ENCODE measurements at places on chromosomes 5 and 9. TPM values are rescaled to one million over a fixed set of nuclear protein-coding genes. Genes with fewer than 3 reads are reported as not detected.

The WDR31 gene
- total RNA-seq = 8.0 TPM

The SIL1 gene
- 81.9 TPM for total RNA-seq

The TTF1 gene
- total RNA-seq = 6.9 TPM

The LCN15 gene
- not detected for total RNA-seq

The CFAP90 gene
- total RNA-seq = 0.39 TPM

The ADRB2 gene
- 1.4 TPM for total RNA-seq

The HMGXB3 gene
- total RNA-seq = 31.5 TPM

The ARSB gene
- total RNA-seq = 9.8 TPM

The TLR4 gene
- total RNA-seq = 43.5 TPM

The CDKN2A gene
- total RNA-seq = 4.1 TPM

The SLC31A1 gene
- total RNA-seq = 32.3 TPM

The C5orf58 gene
- not detected for total RNA-seq

The NFIL3 gene
- total RNA-seq = 14.6 TPM

The SIT1 gene
- 1.5 TPM for total RNA-seq

The FOXI1 gene
- not detected for total RNA-seq

GRCh38 chr5:148455185-148455584, 71.4 kb downstream of the FBXO38 start:
- no peak for DNase-seq
- no peaks in the 10 kb centered on the region for H3K27me3 ChIP-seq
- no peaks in the 10 kb centered on the region for H3K4me1 ChIP-seq
- no peak overlapping the region for H3K27ac ChIP-seq

DNA sequence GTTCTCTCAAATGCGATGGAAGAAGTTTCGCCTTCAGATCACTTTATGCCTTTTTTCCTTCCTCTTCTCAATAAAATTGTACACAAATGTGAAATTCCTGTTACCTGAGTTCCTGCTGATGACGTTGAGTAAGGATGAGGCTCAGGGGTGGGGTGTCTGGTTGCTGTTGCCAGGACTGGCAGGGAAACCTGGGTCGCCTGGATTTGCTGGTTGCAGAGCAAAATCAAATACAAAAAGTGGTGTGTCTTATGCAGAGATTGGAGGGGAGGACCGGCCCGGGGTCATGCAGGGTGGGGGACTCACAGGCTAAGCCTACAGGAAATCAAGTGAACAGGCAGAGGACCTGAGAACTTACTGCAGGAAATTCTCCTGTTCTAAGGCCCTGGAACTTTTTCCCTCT, 39.2 kb downstream of the ANXA2R start:
- peaks cover 8% of the 10 kb centered on the region for H3K4me1 ChIP-seq
- peaks cover 7% of the 10 kb centered on the region for H3K27me3 ChIP-seq
- no peak for DNase-seq
- H3K27ac ChIP-seq = no peak overlapping the region
- no peak overlapping the region for H3K4me3 ChIP-seq

- H3K4me1 ChIP-seq = no peaks in the 10 kb centered on the region
- no peak overlapping the region for H3K4me3 ChIP-seq
- H3K27me3 ChIP-seq = no peaks in the 10 kb centered on the region
- DNase-seq = no peak
- no peaks in the 10 kb centered on the region for H3K36me3 ChIP-seq
- no peak overlapping the region for H3K27ac ChIP-seq
These were observed 526.4 kb downstream of the NR2F1-AS1 start for GRCh38 chr5:93054424-93055163.

DNA sequence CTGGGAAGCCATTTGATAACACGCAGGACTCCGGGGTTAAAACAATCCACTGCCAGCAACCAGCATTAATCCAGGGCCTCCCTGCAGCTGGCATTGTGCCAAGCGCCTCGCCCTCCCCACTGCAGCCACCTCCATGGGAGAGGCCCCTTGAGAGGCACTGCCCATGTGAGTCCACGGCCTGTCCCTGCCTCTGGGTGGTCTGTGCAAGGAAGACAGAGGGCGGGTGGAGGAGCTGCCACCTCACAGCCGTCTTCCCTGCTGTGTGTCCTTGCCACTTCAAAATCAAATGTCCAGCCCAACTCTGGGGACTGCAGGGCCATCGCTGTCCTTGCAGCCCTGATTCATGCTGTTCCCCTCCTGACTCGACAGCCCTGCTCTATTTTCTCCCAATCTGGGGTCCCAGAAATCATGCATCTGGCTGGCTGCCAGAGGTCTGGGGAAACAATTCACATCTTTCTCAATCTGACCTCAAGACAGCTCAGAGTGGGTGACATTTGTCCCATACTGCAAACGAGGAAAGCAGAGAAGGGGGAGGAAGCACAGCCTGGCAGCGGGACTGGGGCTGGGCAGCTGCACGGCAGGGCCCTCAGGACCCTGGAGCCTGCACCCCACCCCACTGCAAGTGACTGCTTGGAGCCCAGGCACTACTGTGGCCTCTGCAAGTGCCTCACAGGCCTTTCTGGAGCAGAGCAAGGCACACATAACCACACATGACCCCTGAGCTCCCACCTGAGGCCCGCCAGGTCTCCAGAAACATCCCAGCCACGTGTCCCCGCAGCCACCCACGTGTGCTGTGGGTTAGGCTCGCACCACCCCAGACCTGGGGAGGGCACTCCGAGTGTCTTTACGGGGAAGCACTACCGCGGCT, 15.7 kb downstream of the BRD3OS start:
- peak; percentile 47 for DNase-seq
- no peak overlapping the region for H3K4me3 ChIP-seq
- H3K27me3 ChIP-seq = no peaks in the 10 kb centered on the region
- H3K4me1 ChIP-seq = peaks cover 10% of the 10 kb centered on the region

DNA sequence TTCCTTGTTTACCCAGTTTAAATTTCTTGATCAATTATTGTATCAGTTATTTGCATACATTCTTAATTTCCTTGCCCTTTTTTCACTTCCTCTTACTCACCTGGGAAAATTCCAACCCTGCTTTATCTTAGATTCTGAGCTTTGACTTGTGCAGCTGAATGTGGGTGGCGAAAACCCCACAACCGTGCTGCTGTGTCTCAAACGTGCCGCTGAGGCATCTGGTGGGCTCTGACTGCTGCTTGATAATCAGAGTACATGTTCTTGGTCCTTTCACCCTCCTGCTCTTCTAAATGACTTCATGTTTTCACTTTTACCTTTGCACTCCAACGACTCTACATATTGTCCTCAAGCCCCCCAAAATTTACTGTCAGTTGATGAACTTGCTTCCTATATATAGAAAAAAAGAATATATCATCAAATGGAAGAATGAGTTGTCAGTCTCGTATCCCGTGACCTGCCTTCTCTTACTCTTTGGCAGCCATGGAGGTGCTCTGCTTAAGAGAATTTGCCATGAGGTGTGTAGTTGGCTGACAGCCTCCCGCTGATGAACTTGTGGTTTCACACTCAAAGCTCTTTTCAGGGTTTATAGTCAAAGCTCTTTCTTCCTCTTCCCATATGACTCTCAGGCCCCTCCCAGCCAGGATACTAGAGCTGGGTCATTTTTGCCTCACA, 14.0 kb upstream of the JAK2 start:
- H3K36me3 ChIP-seq = no peaks in the 10 kb centered on the region
- H3K27me3 ChIP-seq = no peaks in the 10 kb centered on the region
- H3K4me1 ChIP-seq = no peaks in the 10 kb centered on the region
- no peak overlapping the region for H3K27ac ChIP-seq
- no peak overlapping the region for H3K4me3 ChIP-seq
- no peak for DNase-seq

DNA sequence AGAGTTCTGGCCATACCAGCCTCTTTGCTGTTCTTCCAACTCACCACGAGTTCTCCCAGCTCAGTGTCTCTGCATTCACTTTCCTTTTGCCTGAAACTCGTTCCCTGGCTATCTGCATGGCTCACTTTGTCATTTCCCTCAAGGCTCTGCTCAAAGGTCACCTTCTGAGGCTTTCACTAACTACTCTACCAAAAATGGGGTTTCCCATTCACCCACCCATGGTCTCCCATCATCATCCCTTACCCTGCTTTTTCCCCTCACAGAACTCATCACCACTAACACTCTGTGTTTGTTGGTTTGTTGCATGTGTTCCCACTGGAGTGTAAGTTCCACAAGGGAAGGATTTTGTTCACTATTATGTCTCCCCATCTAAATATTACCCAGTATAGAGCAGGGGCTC, 16.6 kb downstream of the PLGRKT start:
- no peak overlapping the region for H3K4me3 ChIP-seq
- no peaks in the 10 kb centered on the region for H3K36me3 ChIP-seq
- H3K27ac ChIP-seq = no peak overlapping the region
- H3K27me3 ChIP-seq = no peaks in the 10 kb centered on the region

- H3K4me1 ChIP-seq = peaks cover 14% of the 10 kb centered on the region
- DNase-seq = no peak
- H3K27ac ChIP-seq = no peak overlapping the region
- H3K36me3 ChIP-seq = no peaks in the 10 kb centered on the region
- no peaks in the 10 kb centered on the region for H3K27me3 ChIP-seq
- H3K4me3 ChIP-seq = no peak overlapping the region
These were observed 160.3 kb downstream of the HSD17B3 start for GRCh38 chr9:96141666-96142065.

DNA sequence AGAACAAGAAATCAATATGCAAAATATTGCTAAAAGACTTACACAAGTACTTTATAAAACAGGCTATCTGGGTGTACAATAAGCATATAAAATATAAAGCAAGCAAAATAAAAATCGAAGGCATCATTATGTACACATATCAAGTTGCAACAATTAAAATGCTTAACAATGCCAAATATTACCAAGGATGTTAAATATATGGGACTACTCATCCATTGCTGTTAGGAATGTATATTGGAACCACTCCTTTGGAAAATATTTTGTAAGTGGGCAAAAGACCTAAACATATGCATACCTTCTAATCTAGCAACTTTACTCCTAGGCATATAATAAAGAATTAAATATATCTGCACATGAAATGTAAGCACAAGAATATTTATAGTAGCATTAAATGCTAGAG, 632.6 kb upstream of the COX7C start:
- H3K27ac ChIP-seq = no peak overlapping the region
- no peak for DNase-seq
- no peaks in the 10 kb centered on the region for H3K27me3 ChIP-seq
- H3K4me3 ChIP-seq = no peak overlapping the region

GRCh38 chr9:93589688-93590087, 13.3 kb downstream of the PHF2 start:
- H3K27me3 ChIP-seq = no peaks in the 10 kb centered on the region
- H3K27ac ChIP-seq = no peak overlapping the region
- peaks cover 30% of the 10 kb centered on the region for H3K4me1 ChIP-seq

DNA sequence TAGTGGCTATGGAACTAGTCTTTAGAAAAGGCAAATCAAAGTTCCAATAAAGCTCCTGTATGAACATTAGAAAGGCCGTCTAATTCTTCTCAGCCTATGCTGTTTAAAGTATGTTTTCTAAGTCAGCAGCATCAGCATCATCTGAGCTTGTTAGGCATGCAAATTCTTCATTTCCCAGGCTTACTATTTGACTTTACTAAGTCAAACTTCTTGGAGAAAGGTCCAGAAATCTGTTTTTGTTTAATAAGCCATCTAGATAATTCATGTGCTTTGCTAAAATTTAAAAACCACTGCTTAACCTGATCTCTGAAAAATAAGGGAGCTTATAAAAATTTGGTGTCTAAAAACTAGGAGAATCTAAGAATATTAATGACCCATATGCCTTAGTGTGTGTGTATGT, 200.2 kb upstream of the SGCD start:
- no peaks in the 10 kb centered on the region for H3K27me3 ChIP-seq
- no peak overlapping the region for H3K4me3 ChIP-seq

Measured in adrenal gland (tissue), 19 donors.